ENCODE measurements at places on chromosomes 6 and 20. TPM values are rescaled to one million over a fixed set of nuclear protein-coding genes. Genes with fewer than 3 reads are reported as not detected.

The MOG gene
- 1.7 TPM for total RNA-seq

The FOXS1 gene
- total RNA-seq: 1.6 TPM

The LGSN gene
- total RNA-seq: not detected

The MROH8 gene
- total RNA-seq: 6.8 TPM

The EEF1E1 gene
- 14.5 TPM for total RNA-seq

The TSHZ2 gene
- total RNA-seq: 12.0 TPM

The GTSF1L gene
- total RNA-seq: not detected

All from left cardiac atrium (tissue), 4 donors.